ENCODE measurements at places on chromosomes 12 and 14.
A peak's percentile ranks its signal among the peaks of the same experiment; 100 is the strongest.

DNA sequence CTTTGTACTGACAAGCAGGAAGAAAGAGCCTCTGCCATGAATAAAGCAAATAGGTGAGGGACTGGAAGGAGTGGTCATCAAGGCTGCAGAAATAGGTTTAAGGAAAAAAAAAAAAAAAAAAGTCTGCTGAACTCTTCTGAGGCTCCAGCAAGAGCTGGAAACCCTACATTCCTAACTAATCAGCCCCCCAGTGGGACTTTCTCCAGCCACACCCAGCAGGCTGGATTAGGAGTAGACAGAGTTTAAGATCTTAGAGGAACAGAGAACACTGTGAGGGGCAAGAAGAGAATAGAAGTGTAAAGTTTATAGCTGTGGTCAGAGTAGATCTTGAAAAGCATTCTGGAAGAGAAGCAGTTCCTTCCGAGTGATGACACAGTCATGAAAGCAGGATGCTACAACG lies 66.4 kb downstream of the ATXN2 start:
- DNase-seq: no peak

- DNase-seq: no peak
Observed at GRCh38 chr12:15796493-15797141, 7.4 kb upstream of the EPS8 start.

DNA sequence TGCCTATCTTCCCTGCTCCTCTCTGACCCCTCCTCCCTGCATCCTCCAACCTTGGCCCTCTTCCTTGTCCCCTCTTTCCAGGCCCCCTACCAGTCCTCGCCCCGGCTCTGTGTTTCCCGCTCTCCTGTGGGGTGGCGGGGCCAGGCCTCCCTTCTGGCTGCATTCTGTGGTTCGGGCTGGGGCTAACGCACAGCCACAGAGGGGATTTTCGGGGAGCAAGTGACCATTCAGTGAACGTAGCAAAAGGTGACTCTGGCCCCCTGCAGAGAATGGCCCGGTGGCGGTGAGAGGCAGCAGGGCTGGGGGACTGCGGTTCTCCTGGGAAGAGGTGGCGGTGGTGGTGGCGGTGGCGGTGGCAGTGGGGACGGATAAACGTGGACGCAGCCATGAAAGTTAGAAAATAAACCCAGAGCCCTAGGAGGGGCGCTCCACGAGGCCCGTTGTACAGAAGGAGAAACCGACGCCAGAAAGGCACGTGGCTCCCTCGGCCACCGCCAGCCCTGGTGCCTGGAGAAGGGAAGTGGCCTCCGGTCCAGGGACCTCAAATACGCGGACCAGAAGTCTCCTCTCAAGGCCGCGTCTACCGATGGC lies 269.6 kb downstream of the ADGRD1 start:
- DNase-seq: no peak

DNA sequence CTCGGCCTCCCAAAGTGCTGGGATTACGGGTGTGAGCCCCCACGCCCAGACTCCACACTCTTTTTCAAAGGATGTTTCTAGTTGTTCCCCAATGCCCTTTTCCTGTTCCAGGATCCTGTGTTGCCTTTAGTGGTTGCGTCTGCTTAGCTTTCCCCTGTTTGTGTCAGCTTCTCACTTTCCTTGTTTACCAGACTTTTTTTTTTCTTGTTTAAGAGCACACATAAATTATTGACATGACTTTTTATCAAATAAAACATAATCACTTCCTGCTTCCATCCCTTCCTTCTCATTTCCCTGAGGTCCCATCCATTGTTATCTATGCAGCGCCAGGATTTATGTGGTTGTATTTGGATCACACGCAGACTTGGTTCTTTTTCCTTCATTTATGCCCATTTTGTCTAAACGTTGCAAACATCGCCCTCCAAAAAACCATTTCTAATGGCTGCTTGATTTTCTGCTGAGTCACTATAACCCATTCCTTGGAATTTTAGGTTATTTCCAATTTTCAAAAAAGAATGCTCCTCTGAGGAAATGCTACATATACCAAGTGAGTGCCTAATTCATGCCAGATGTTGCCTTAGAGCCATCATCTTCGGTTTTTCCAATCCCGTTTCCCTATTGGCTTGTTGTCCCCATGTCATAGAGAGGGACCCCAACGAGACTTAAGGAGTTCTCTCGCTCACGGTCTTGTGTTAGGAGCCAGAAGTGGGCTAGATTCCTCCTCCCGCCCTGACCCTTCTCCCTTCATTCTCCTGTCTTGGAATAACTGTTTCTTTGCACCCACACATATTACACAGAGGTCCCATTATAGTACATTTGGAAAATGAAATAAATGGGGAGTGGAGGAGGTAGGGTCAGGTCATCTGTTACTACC lies 13.5 kb upstream of the CYP46A1 start:
- DNase-seq: no peak

- DNase-seq: no peak
Observed at GRCh38 chr12:63090716-63091115, 60.3 kb downstream of the AVPR1A start.

DNA sequence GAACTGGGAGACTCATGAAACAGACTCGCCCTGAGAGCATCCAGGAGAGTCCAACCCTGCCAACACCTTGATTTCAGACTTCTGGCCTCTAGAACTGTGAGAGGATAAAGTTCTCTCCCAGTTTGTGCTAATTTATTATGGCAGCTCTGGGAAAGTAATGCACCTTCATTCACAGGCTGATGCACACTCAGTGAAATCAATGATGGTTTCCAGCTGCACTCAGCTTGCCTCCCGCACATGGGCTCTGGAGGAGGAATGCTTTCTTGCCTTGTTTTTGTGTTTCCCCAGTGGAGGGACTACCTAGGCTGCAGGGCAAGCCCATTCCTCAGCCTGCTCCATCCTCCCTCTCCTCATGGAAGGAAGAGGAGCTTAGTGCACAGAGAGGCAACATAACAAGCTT lies 45.7 kb downstream of the TMEM132C start:
- no peak for DNase-seq

DNA sequence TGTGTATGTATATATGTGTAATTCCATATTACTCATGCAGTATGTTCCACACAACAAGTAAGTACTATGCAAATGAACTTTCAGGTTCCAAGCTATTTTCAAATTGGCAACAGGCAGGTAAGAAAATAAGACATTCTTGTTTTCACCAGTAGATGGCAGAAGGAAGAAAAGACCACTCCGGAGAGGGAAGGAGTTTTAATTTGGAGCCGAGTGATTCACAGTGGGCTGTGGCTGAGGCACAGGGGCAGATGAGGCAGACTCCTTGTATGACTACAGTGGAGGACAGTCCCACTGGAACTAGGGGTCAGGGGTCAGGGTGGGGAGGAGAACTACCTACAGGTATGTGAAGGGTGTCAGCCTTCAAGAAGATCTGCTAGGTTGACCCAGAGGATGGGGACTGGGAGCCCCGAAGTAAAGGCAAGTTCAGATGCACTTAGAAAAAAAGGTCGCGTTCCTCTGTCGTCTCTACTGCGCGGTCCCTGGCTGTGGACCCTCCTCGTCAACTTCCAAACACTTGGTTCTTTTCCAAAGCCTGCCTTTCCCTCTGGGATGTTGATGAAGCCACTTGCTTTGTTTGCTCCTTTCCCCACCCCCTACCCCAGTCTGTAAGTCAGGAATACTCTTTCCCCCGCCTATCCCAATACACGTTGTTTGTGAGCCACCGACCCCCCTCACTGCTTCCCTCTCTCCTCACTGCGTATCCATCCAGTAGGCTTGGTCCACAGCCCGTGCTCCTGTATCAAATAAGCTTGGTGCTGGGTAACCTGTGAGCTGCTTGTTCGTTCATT lies 24.1 kb downstream of the DDX47 start:
- peak; percentile 76 for DNase-seq

DNA sequence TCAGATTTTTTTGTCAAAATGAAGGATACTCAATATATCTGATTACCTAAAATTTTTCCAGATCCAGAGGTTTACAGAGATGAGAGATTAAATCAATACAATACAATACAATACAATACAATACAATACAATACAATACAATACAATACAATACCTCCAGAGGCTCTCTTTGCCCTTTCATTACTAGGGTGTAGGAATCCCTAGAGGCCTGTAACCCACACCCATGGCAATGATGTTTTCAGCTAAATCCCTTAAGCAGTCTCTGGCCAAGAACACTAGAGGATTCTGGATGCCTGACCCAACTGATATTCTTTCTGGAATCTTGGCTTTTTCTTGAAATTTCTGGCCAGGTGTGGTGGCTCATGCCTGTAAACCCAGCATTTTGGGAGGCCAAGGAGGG lies 23.7 kb upstream of the AEBP2 start:
- no peak for DNase-seq

DNA sequence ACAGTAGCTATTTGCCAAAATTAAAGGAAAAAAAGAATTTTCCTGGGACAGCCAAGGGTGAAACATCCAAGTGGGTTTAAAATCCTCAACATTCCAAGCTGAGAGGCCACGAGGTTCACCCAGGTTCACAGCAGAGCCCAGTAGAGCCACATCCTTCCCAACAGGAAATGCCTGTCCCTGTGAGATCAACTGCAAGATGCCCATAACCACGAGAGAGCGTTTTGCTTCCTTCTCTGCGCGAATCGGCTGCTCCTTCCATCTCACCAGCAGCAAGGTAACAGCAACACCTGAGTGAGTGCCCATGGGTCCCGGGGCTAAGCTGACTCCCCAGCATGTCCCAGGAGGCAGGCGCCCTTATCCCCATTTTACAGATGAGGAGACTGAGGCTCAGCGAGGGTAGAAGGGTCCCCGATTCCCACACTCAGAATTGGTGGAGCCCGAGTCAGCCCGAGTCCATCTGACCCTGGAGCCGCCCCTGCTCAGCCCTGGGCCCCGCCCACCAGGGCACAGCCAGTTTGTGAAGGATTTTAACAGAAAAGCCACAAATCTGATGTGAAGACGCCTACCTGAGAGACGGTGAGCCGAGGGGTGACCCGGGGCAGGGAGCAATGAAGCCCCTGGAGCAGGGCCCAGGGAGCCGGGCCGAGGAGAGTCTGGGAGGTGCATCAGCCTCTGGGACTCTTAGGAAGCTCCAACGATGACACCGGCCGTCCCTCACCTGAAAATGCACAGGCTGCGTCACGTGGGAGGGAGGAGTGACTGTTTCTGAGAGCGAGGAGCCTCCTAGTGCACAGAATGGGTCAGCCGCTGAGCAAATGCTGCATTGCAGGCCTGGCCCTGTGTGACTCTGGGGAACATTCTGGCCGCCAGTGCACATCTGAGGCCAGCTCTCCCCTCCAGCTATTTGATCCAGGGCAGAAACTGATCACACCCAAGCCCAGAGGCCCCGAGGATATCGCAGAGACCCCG lies 236.9 kb upstream of the SFSWAP start:
- DNase-seq: no peak

DNA sequence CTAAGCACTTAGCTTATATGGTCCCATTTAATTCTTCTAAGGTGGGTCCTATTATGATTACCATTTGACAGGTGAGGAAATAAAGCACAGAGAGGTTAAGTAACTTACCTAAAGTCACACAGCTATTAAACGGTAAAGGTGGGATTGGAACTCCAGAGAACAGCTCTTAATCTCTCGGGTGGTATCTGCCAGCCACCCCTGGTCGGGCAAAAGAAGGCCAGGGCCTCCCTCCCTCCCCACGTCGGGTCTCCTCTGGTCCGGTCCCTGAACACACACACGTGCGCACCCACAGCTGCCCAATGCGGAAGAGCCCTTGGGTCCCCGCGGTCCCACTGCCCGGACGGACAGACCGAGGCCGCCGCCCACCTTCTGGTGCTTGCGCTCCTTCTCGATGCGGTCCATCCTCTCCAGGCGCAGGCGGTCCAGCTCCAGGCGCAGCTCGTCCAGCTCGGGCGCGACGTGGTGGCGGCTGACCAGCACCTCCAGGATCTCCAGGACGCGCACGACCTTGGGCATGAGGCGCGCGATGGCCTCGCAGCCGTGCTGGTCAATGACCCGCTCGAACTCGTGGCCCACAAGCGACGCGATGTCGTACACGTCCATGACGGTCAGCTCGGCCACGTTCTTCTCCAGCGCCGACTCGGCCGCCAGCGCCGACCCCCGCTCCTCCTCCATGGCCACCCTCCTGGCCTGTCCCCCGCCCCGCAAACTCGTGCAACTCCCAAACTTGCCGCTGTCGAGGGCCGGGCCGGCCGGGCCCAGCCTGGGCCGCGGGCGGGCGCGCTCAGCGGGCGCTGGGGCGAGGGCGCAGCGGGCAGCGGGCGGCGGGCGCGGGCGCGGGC lies 490 bp downstream of the RILPL1 start:
- DNase-seq: peak; percentile 40

GRCh38 chr12:108691998-108692808 lies 39.1 kb downstream of the CORO1C start:
- peak; percentile 20 for DNase-seq

GRCh38 chr12:98344046-98344930 lies 171.1 kb upstream of the TMPO start:
- no peak for DNase-seq
